ENCODE measurements at places on chromosomes 13 and 19.

DNA sequence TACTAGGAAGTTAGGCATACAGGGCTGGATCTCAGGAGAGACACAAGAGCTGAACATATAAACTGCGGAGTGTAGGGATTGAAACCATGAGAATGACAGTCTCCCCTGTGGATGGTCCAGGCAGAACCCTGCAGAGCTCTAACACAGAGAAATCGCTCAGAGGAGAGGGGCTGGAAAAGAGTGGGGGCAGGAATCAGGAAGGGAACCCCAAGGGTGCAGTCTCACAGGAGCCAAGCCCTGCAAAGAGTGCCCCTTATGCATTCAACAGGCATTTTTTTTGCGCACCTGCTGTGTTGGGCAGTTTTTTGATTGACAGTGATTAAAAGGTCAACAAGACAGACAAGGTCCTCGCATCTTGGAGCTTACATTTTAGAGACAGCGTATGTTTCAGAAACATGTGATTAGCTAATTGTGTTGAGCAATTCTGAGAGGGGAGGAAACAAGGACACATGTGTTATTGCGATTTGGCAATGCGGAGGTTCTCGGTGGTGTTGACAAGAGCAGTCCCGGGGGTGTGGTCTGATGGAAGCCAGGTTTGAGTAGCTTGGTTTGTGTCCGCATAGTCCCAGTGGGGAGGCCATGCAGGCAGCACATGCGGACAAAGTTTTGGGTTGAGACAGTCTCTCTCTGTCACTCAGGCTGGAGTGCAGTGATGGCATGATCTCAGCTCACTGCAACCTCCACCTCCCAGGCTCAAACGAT, 182.6 kb upstream of the IRS2 start:
- DNase-seq = no peak

- DNase-seq = no peak
Observed at GRCh38 chr13:59880468-59880867, 283.3 kb downstream of the DIAPH3 start.

GRCh38 chr13:76245211-76245610, 609.1 kb downstream of the LMO7 start:
- no peak for DNase-seq

DNA sequence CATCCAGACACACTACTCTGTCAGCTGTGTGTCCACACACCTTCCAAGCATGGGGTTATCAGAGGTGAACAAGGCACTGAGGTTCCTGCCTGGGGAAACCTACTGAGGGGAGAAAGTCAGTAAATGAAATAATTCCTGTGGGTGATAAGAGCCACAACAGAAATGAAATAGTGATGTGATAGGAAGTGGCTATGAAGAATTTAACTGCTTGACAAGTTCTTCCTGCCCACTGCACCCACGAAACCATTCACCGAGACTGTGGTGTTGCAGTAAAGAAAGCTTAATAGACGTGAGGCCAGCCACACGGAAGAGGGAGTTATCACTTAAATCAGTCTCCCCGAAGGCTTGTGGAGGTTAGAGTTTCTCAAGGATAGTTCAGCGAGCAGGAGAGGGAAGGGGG, 353.1 kb downstream of the UQCRFS1 start:
- no peak for DNase-seq

DNA sequence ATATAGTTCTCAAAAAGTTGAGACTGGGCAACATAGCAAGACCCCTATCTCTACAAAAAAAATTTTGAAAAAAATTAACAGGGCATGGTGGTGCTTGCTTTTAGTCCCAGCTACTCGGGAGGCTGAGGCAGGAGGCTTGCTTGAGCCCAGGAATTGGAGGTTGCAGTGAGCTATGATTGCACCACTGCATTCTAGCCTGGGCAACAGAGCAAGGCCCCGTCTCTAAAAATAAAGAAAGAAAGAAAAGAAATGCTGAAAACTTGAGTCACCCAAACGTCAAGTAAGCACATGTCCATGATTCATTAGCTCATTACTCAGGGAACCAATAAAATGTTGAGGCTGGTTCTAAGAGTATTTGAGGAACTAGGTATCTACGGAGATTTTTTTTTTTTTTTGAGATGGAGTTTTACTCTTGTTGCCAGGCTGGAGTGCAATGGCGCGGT, 33.9 kb upstream of the SEMA6B start:
- no peak for DNase-seq

DNA sequence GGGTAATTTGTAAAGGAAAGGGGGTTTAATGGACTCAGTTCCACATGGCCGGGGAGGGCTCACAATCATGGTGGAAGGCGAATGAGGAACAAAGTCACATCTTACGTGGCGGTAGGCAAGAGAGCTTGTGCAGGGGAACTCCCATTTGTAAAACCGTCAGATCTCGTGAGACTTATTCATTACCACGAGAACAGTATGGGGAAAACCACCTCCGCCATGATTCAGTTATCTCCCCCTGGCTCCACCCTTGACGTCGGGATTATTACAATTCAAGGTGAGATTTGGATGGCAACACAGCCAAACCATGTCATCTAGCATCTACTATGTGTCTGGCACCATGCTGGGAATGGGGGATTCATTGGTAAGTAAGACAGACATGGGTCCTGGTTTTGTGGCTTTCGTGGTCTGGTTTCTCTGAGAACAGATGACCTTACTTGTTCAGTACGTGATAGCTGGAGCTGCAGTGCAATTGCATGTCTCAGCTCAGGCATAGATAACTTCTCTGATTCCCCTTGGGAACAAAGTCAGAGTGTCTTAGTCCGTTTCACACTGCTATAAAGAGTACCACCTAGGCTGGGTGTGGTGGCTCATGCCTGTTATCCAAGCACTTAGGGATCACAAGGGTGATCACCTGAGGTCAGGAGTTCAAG, 8.3 kb downstream of the ZNF554 start:
- DNase-seq = no peak

Measured in pulmonary artery endothelial cell (primary cell).